CD4-positive, alpha-beta T cell treated with Interleukin-6 at 100 ng/mL for 8 hours (primary cell): ENCODE measurements at places on chromosomes 11 and 22.

GRCh38 chr11:749731-750130 lies 2.5 kb downstream of the TALDO1 start:
- DNase-seq: no peak

DNA sequence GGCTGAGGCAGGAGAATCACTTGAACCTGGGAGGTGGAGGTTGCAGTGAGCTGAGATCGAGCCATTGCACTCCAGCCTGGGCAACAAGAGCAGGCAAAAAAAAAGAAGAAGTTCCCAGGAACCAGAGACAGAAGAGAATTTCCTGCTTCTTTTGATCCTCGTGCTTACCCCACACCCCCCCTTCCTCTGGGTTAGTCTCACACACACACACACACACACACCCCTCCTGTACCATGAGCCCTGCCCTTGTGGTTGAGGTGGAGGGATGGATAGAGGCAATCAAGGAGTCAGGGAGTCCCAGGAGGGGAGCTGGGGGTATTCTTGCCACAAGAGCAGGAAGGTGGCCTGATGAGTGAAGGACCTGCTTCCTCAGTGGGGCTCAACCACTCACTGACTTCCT lies 4.1 kb upstream of the UBE2L6 start:
- no peak for DNase-seq

DNA sequence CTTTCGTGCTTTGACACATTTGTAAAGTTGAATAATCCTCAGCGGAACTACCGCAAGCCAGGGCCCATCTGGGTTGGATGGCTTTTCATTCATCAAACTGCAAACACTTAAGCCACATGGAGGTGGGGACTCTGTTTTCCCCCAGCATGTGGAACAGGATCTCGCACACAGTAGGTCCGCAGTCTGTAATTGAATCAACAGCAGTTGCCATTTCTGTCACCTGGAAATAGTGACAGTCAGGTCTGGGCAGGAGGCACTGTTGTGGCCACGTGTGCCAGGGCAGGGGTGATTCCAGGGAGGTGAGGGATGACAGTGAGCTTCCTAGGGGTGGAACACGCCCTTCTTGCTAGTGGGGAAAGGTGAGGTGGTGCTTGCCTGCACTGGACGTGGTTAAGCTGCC lies 50.7 kb upstream of the ANO1 start:
- DNase-seq: no peak

DNA sequence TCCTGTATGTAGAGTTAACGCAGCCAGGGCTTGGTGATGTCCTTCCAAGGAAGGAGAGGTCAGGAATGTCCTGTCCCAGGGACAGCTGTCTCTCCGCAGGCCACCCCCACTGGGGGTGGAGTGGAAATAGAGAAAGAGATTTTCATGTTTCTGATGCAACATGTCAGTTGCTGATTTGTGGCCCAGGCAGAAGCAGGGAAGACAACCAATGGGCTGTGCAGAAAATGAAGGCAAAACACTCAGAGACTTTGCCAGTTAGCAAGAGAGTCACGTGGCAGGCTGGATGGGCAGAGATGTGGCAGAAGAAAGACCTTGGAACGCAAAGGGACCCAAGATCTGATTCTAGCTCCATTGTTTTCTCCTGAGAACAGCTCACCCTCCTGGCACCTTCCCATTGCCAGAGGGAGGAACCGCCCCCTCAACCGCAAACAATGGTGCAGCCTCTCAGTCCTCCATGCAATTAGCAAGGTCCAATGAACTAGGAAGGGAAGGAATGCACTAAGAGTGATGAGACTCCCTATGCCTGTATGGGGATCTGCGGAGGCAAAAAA lies 71.0 kb downstream of the SYN3 start:
- DNase-seq: no peak

- DNase-seq: no peak
Observed at GRCh38 chr11:92550411-92550810, 325.8 kb downstream of the FAT3 start.

DNA sequence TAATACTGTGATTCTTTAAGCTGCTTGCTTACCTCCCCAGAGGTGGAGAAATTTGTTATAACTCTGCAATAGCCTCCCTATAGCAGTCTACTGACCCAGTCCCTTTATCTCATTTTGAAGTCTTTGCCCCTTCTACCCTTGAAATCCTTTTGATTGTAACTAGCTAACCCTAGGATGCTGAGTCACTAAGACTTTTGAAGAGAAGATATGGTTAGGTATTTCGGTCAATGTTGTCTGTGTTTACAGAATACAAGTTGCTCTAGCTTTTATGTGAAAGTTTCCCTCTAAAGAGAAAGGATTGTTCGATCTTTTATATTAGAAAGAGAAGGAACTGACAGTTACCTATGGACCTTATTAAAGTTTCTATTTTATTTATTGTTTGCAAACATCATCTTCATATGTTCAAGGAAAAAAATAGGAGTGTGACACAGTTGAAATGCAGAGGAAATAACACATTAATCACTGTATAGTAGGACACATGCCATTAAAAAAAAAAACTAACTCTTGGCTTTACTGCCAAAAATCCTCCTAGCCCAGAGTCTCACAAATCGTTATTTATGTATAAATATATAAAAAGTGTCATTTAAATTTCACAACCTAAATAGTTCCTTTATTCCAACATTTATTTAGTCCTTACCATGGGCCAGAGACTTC lies 3.1 kb downstream of the HYLS1 start:
- no peak for DNase-seq

GRCh38 chr22:50673231-50674129 lies 857 bp downstream of the SHANK3 start:
- DNase-seq: no peak

- DNase-seq: no peak
Observed at GRCh38 chr22:18065256-18065655, 12.5 kb upstream of the PEX26 start.

DNA sequence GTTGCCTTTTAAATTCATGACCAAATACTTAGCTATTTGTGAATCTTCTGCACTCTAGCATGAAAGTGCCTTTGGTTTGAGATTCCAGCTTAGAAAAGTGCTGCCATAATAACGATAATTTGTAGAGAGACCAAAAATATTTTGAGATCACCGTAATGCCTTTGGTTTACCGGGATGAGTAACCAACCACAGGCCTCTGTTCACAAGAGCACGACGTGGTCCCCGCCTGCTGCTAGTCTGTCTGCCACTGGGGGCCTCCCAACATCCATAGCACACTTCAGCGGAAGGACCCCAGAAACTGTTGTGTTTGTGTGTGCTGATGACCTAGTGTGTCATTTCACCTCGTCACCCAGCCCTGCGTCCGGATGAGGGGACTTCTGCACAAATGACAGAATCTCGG lies 67.0 kb upstream of the RASSF10 start:
- DNase-seq: no peak

DNA sequence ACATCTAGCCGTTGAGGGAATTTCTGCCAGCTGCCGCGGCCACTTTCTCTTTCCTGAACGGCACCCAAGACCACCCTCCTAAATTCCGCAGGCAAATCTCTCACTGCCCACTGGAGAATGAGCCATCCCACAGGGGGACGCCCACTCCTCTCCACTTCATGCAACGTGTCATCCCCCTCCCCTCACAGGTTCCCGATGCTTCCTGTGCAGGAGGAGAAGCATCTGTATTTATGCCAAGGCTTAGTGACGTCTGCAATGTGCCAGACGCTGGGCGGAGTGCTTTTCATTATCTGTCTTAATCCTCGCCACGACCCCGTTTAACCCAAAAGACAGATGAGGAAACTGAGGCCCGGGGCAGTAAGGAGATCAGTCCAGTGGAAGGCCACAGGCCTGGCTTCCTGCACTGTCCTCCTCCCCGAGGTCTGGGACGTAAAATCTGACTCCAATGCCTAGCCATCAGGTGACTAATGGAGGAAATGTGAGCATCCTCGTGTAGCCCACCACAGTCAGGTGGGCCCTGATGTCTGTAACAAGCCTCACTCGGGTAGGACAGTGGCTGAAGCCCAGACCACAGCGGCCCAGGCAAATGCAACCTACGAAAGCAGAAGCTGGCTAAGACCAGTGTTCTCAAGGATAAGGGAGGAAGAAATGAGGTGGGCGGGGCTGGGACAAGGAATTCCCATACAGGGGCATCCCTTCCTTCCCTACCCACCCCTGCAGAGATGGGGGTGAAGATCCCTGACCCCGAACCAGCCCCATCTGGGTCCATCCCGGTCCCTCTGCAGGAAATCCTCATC lies 23.1 kb downstream of the MN1 start:
- no peak for DNase-seq

GRCh38 chr22:39148026-39148726 lies 4.3 kb downstream of the CBX7 start:
- DNase-seq: no peak

DNA sequence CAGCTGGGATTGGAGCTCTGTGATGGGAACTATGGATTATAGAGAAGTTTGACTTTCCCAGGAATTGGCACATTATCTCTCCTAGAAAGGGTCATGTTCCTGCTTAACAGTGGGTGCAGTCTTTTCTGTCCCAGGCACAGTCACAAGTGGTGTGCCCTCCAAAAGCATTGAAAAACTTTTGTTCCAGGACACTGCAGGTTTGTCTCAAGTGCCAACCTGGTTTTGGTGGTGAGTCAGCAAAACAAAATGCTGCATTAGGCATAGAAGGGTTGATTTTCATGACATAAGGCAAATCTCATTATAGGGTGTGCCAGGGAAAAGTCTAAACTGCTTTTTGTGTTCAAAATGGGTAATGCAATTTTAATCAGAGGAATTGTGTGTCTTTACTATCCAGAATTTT lies 4.9 kb downstream of the HTATIP2 start:
- no peak for DNase-seq

DNA sequence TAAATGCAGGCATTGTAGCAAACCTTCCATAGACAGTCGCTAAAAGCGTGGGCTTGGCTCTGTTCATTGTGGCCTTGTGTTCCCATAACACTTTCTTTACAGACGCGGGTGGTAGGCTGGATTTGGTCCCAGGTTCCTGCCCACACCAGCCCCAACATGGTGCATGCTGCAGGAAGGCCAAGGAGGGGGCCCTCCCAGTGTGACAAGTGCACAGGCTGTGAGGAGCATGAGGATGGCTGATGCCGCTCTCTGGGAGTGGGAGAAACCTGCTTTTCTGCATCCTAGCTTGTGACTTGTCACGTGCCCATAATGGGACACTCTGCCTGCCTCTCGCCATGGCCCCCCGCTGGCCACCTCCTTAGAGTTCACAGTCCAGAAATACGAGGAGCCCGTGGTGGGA lies 161.8 kb upstream of the B3GAT1 start:
- DNase-seq: no peak

GRCh38 chr11:32118025-32118974 lies 27.4 kb downstream of the RCN1 start:
- DNase-seq: no peak

DNA sequence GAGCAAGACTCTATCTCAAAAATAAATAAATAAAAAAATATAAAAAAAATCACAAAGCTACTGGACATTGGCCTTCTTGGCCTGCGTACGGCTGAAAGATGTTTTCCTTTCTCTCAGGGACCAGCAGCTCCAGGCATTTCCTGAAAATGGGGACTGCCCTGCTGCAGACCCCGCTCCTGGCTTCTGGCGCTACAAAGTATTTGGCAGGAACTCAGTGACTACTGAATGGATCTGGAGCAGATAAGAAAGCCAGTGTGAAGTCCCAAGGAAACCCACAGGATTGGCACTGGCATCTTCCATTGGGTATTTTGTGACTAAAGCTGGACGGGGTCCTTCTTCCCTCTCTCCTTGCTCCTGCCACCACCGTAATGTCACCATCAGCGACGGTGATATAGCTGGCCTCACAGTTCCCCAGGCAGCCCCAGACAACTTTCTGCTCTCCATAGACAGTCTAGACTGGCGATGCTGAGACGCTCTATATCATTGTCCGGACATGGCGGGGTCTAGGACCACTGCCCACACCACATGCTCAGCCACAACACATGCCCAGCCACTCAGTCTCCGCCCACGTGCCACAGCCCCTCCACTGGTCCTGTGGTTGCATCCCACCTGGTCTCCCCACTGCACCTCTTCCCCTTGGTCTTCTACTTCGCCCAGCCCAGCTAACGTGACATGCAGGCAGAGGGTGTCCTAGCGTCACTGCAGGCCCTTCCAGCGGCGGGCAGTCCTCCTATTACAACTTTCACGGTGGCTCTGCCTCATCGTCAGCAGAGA lies 22.7 kb upstream of the YPEL1 start:
- no peak for DNase-seq

DNA sequence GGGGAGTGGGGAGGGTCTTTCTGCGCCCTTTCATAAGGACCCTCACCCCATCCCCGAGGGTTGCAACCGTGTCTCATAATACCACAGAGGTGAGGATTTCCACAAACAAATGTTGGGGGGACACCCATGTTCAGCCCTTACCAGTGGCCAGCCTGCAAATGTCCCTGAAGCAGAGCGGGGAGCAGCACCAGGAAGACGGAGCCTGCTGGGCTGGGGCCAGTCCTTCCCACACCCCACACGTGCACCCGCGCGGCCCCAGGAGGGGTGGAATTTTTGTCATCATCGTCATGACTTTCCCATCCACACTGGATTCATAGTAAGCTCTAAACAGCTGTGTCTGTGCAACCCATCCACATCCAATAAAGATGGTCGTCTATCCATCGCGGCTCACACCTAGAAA lies 409.8 kb downstream of the BRD1 start:
- no peak for DNase-seq

DNA sequence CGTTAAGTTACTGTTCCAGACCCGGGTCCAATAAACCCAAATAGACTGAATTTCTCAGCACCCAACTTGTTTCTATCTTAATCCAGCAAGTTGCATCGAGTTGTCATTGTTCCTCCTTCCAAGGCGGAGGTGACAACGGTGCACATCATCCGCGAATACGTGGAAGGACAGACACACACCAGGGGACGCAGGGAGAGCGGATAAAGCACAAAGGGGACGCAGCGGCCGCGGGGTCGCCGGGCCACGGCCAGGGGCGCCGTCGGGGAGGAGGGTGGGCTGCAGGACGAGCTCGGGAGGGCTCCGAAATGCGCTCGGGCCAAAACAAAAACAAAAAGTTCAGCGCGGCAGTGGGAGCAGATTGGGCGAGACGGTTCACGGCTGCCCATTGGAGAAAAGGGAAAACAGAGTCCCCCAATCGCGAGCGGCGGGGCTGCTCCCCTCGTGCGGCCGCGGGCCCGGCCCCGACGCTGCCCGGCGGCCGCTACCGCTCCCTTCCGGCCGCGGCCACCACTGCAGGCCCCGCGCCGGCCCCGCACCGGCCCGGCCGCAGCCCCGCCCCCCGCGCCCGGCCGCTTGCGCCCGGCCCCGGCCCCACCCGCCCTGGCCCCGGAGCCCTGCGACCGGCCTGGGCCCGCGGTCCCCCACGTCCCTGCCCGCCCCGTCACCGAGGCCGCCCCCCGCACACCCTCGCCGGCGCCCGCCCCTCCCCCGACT lies 518 bp downstream of the KMT5B start:
- DNase-seq: peak; percentile 42

GRCh38 chr22:50396751-50397370 lies 53.7 kb downstream of the PPP6R2 start:
- no peak for DNase-seq

- no peak for DNase-seq
Observed at GRCh38 chr11:17714356-17714854, 5.0 kb upstream of the MYOD1 start.

DNA sequence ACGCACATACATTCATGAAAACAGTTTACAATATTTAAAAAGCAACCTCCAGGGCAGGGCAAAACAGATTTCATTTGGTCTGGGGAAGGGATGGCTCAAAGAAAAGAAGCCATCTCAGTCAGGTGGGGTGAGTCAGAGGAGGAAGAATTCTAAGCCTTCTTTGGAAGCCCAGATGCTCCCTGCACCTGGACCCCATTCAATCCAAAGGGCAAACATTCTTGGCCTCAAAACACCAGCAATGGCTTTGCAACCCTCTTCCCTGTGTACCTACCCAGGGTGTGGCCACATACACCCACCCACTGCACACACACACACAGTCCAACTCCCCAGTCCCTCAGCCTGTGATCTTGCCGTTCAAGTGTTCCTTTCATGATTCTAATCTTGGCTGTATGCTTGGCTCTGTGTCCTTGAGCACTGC lies 2.0 kb downstream of the KCNE3 start:
- DNase-seq: no peak
